Germinal center (tissue), 1 donor: ENCODE measurements at places on chromosomes 12 and 14.
A peak's percentile ranks its signal among the peaks of the same experiment; 100 is the strongest.

GRCh38 chr12:26704214-26704613 is 128.8 kb downstream of the ITPR2 start:
- no peak for DNase-seq

DNA sequence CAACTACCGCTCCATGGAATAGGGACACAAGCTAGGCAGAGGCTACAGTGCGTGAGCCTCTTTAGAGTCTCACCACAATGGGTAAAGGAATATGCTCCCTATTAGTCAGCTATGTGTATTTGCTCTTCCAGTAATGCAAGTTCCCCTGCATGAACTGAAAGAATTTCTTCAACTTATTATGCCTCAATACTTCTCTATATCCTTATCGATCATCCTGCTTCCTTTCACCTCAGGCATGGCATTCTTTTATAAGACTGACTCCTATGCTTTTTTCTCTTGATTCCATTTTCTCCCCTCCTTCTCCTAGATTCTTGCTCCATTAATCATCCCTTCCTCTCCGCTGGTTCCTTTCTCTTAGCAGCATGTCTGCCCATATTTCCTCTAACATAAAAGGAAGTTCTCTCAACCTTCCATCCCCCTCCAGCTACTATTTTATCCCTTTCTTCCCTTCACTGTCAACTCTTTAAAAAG is 94.5 kb upstream of the CPM start:
- no peak for DNase-seq

DNA sequence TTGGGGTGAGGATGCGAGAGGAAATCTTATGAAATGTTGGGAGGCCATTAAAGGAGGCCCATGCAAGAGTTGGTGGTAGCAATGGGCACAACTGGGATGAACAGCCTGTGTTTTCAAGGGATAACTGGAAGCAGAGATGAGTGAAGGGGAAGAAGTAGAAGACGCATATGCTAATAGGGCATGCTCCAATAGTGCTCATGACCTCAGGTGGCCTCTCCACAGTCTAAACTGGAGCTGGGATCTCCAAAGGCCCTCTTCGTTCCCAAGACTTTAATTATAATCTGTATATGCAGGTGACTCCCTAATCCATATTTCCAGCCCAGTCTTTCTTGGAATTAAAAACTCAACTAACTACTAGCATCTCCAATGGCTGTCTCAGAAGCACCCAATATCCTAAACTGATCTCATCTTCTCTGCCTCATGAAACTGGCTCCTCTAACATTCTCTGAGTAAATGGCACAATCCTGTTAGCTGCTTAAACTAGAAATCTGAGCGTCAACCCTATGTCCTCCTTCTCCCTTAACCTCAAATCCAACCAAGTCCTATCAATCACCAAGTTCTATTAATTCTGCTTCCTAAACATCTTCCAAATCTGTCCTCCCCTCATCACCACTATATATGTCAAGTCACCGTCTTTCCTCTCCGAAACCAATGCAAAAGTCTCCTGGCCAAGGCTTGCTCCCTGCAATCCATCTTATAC is 2.8 kb upstream of the AJUBA start:
- DNase-seq: no peak

DNA sequence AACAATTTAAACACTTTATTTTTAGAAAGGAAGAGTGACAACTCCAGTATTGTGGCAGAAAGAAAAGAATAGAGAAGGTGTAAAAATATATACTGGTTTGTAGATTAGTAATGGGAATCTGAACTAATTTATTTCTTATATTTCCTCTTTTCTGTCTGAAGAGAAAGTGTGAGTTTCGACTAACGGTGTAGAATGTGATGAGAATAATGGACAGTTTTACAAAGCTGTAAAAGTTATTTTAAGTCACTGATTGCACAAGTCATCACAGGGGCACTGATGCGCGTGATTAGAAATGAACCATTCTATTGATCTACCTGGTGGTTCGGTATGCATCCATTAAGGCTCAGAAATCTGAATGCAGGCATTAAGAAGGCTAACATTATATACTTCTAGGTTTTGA is 158.5 kb upstream of the ATXN7L3B start:
- DNase-seq: no peak

GRCh38 chr14:54936816-54937215 is 34.2 kb upstream of the GCH1 start:
- DNase-seq: no peak

- no peak for DNase-seq
Measured at GRCh38 chr14:67485501-67486095, 2.9 kb downstream of the TMEM229B start.

GRCh38 chr12:8742501-8742900 is 44.7 kb downstream of the RIMKLB start:
- DNase-seq: no peak

DNA sequence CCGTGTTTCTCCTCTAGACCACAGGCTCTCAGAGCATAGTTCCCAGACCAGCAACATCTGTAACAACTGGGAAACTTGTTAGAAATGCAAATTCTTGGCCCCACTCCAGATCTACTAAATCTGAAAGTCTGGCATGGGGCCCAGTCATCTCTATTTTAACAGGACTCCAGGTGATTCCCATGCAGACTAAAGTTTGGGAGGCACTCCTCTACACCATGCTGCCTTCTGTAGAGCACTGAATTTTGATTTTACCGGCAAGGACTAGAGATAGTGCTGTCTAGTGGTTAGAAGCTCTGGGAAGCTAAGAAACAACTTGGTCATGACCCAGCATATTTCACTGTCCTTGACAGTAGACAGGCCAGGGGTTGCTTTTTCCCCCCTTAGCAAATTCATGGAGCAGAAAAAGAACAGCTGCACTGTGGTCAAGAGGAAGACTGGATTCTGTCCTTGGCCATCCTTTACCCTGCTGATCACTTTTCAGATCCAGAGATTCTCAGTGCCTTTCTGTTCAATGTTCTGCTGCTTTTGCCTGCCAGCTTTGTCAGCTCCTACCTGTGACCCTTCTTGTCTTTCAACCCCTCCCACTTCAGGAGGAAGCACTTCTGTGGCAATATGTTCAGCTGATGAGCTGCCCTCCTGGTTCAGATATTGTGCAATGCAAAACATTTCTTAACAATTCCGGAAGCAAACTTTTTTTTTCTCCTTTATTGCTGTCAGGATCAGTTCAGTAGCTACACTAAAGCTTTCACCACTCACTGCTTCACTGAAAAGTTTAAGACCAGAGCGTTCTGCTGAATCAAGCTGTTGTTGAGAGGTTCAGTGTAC is 133.8 kb upstream of the NUDT4 start:
- DNase-seq: no peak

- DNase-seq: no peak
Measured at GRCh38 chr12:107580750-107581618, 104.6 kb upstream of the PWP1 start.

- no peak for DNase-seq
Measured at GRCh38 chr14:94598816-94599655, 13.2 kb upstream of the SERPINA3 start.

- DNase-seq: no peak
Measured at GRCh38 chr14:68051146-68051545, 231.6 kb downstream of the RAD51B start.

- DNase-seq: no peak
Measured at GRCh38 chr12:73445658-73446324, 1091.8 kb upstream of the ATXN7L3B start.

DNA sequence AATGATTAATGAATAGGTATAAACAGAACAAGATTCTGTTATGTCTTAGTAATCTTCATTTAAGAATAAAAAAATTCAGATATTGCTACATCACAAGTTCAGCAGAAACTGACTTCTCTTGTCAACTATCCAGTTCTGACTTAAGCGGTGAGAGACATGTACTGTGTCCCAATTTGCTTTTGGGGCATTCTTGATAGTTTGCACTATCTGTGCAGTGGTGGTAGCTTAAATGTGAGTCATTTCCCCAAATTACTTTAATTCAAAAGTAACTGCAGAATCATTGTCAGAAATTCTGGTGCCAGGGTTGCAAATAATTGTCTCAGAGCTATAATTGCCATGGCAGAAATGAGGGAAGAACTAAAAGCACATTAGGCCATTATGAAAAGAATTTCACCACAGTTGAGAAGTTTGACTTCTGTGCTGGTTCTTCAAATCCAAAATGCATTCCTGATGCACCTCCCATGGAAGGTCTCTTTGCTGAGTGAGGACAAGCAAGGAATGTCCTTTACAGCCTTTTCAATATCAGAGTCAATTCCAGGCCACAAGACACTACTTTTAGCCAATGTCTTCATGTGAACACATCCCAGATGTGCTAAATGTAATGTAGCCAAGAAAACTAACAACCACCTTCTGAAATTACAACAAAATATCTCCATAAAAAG is 304.7 kb downstream of the SSPN start:
- DNase-seq: no peak

GRCh38 chr14:99430491-99430890 is 50.2 kb downstream of the SETD3 start:
- peak; percentile 75 for DNase-seq

GRCh38 chr12:46384451-46385309 is 12.1 kb upstream of the SLC38A2 start:
- no peak for DNase-seq

DNA sequence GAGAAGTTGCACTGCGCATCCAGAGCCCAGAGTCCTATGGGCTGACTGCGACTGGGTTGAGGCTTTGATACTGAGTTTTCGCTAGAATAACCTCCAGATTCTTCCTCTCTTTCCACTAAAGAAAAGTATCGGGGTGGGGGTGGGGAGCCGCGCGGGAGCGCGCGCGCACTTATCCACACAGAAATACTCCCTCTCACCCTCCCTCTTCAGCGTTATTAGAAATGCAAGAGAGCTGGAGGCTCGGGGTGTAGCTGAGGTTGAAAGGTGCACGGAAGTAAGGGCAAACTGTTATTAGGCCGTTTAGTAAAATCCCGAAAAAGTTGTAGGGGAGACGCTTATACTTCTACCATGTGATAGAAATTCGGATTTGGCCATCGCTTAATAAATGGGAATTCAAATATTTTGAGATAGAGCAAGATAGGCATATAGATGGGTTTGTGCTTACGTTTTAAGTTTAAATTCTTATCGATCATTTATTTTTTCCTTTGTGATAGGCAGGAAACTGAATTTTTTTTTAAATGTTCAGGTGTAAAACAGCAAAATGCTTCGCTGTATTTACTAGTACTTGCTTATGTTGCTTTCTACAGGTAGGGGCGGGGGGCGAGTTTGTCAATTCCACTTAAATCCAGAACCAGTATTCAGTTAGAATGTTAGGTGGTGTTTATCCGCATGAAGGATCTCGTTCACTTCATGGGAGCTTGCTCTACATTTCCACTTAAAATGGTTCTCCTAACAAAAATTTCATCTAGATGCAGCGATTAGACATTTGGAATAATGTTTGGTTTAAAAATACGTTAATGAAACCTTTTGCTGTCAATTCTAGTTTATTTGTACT is 1.1 kb downstream of the ARHGAP5 start:
- DNase-seq: peak; percentile 17

DNA sequence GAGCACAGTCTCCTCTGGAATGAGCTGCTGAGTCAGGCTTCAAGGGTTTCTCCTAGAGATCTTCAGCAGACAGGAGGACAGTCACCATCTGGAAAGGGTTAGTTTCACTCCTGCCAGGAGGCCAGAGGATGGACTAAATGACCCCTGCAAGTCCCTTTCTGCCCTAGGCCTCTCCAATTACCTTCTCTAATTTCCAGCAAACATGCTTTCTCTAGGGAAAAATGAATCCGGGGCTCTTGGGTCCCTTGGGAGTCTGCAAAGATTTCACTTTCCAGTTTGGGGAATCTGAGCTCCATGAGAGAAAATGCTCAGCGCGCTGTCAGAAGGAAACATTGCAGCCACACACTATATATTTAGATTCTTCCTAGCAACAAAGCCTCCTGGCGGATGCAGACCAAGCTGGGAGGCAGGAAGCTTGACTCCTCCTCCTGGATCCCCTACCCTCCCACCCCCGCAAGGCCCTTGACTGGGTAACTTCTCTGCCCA is 184.4 kb upstream of the CCND2 start:
- DNase-seq: no peak

- DNase-seq: no peak
Measured at GRCh38 chr14:23618415-23618988, 17.7 kb upstream of the DHRS2 start.

DNA sequence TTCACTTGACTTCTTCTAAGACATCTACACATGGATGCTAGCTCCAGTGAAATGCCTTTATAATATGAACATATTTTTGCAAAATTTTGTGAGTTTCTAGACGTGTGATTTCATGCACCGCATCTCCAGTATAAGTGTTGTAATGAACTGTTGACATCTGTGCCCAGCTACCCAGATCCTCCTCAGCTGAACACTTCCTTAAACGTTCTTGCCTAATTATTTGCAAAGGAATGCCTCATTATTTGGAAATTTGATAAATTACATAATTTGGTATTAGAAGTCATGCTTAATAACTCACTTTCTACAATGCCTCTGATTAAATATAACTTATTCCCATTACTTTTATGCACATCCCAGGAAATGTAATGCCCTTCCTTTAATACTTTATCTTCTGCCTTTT is 14.0 kb downstream of the OR11G2 start:
- no peak for DNase-seq

GRCh38 chr14:40280652-40281051 is 848.4 kb upstream of the FBXO33 start:
- no peak for DNase-seq

DNA sequence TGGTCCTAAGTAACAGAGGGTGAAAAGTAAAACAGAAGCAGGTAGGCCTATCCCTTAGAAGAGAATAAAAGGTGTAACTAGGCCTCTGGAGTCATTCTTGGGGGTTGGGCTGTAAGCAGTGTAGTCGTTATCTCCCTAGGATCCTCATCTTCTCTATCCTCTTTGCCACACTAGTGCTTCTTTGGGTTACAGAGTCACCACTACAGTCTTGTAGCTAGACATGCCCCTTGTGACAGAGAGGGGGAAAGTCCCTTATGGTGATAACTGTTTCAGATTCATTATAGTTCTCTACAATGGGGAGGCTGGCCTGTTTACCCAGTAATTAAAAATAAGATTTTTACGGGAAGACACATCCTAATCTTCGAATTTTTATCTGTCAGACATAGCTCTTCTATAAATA is 16.4 kb upstream of the SRP54 start:
- DNase-seq: no peak

DNA sequence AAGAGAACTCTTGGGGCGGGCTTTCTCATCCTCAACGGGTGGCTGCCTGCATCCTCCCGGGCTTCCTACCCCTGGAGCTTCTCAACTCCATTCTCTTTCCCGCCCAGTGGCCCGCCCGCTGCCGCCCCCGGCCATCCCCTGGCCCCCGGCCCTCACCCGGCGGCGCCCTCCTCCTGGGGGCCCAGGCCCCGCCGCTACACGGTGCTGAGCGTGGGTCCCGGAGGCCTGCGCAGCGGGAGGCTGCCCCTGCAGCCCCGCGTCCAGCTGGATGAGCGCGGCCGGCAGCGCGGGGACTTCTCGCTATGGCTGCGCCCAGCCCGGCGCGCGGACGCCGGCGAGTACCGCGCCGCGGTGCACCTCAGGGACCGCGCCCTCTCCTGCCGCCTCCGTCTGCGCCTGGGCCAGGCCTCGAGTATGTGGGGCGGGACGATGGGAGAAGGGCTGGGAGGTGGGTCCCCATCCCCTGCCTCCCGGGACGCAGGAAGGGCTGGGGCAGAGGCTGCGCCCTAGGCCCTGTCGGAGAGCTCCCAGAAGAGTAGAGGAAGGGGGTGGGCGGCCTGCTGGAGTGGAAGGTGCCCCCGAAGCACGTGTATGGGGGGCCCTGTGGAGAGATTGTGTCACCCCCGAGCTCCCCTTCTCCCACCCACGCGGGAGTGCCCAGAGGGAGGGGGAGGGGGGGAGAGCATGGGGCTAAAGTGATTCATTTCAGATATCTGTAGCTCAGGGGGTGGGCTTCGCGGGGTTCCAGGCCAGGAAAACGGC is 1.5 kb downstream of the LAG3 start:
- no peak for DNase-seq
